ENCODE measurements at places on chromosomes 1 and 21. TPM values are rescaled to one million over a fixed set of nuclear protein-coding genes. Genes with fewer than 3 reads are reported as not detected.

DNA sequence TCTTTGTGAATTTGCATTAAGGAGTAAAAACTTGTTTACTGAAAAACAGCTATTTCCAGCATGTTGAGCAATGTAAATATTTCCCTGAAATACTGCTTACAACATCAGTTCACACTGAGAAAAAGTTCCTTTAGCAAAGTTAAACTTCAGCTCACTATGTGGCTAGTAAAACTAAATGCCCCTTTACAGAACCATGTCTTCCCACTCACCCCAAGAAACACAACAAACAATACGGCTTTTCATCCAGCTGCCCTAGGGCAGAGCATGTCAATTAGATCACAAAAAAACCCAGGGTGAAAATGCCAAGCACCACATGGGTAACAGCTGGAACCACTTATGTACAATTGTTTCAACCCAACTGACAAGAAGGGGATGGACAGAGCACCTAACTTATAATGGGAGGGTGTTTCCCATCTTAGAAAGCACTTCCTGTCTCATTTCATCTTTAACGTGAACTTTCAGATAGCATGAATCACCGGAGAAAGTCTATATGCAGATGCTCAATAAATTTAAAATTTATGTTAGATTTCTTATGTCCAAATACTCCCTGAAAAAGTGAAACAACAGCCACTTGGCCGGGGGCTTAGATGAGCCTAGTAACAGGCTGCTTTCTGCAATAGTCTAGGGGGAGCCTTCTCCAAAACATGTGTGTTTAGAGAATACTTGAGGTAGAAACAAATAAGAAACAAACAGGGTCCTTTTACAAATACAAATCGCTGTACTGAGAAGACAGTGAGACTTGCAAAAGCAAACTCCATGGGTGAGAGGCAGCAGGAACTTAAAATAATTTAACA, 6.6 kb downstream of the NID1 start:
- peaks cover 5% of the 10 kb centered on the region for H3K4me1 ChIP-seq
- H3K4me3 ChIP-seq, result no peak overlapping the region
- no peak overlapping the region for H3K27ac ChIP-seq

Gene NHLH1
- total RNA-seq, result 0.47 TPM

GRCh38 chr1:53967409-53968124, 21.4 kb downstream of the LRRC42 start:
- no peak overlapping the region for H3K27ac ChIP-seq
- no peak overlapping the region for H3K4me3 ChIP-seq
- no peaks in the 10 kb centered on the region for H3K27me3 ChIP-seq

GRCh38 chr1:41312991-41313645, 48.1 kb upstream of the FOXO6 start:
- no peaks in the 10 kb centered on the region for H3K36me3 ChIP-seq
- no peak overlapping the region for H3K27ac ChIP-seq
- H3K4me1 ChIP-seq, result no peaks in the 10 kb centered on the region

DNA sequence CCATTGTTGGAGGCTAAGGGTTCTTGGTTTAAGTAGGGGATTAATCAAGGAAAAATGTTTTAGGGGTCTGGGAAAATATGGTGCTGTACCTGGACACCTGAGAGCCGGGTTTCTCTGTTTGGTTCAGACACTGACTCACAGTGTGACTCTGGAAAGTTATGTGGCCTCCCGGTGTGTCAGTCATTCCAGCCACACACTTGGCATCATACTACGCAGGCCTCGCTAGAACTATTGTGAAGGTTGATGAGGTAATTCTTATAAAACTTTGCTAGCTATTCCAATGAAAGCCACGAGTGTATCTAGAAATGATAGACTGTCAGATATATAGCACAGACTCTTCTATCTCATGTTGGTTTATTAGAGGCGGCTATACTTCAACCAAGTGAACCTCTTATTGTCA, 4.8 kb upstream of the CAMSAP2 start:
- H3K4me3 ChIP-seq, result no peak overlapping the region
- H3K4me1 ChIP-seq, result peaks cover 7% of the 10 kb centered on the region
- H3K27me3 ChIP-seq, result peaks cover 22% of the 10 kb centered on the region
- no peaks in the 10 kb centered on the region for H3K36me3 ChIP-seq
- H3K27ac ChIP-seq, result no peak overlapping the region

Gene PLA2G2C
- not detected for total RNA-seq

GRCh38 chr1:217813031-217813430, 181.9 kb downstream of the SPATA17 start:
- no peak overlapping the region for H3K4me3 ChIP-seq
- DNase-seq, result no peak
- no peaks in the 10 kb centered on the region for H3K36me3 ChIP-seq
- H3K4me1 ChIP-seq, result no peaks in the 10 kb centered on the region

Gene TFF3
- not detected for total RNA-seq

Gene GUCA2B
- not detected for total RNA-seq

- H3K27ac ChIP-seq, result no peak overlapping the region
- peaks cover 31% of the 10 kb centered on the region for H3K27me3 ChIP-seq
- no peaks in the 10 kb centered on the region for H3K36me3 ChIP-seq
- H3K4me3 ChIP-seq, result peak overlapping the region; percentile 81
Measured at GRCh38 chr1:145884675-145885074, 991 bp downstream of the ANKRD35 start.

GRCh38 chr21:45991606-45992300, 10.2 kb downstream of the COL6A1 start:
- H3K4me1 ChIP-seq, result no peaks in the 10 kb centered on the region
- no peaks in the 10 kb centered on the region for H3K36me3 ChIP-seq
- no peaks in the 10 kb centered on the region for H3K27me3 ChIP-seq
- no peak overlapping the region for H3K27ac ChIP-seq
- H3K4me3 ChIP-seq, result no peak overlapping the region
- no peak for DNase-seq

GRCh38 chr1:206953126-206953525, 6.9 kb upstream of the PIGR start:
- H3K36me3 ChIP-seq, result no peaks in the 10 kb centered on the region
- H3K27ac ChIP-seq, result peak overlapping the region; percentile 0
- H3K4me3 ChIP-seq, result no peak overlapping the region
- DNase-seq, result no peak
- peaks cover 9% of the 10 kb centered on the region for H3K27me3 ChIP-seq

DNA sequence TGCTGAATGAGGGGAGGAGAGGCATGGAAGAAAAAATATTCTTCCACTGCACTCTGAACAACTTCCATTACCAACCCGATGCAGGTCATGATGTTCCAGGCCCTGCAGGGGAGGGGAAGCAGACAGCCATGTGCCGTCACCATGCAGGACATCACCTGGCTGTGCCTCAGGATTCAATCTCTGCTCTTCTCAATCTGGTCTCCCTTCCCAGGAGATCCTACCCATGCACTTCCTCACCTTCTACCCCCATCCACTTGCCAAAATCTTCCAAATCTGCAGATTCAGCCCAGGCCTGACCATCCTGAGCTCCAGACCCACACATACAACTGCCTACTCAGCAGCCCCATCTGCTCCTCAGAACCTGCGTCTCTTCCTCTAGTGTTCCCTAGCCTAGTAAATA, 5.8 kb upstream of the PAQR6 start:
- H3K27ac ChIP-seq, result peak overlapping the region; percentile 28
- H3K27me3 ChIP-seq, result no peaks in the 10 kb centered on the region
- peaks cover 43% of the 10 kb centered on the region for H3K4me1 ChIP-seq
- H3K4me3 ChIP-seq, result no peak overlapping the region
- H3K36me3 ChIP-seq, result peaks cover 58% of the 10 kb centered on the region

GRCh38 chr1:116019653-116020253, 43.4 kb downstream of the SLC22A15 start:
- no peak overlapping the region for H3K4me3 ChIP-seq
- H3K4me1 ChIP-seq, result no peaks in the 10 kb centered on the region
- peaks cover 5% of the 10 kb centered on the region for H3K27me3 ChIP-seq
- no peak for DNase-seq
- H3K27ac ChIP-seq, result no peak overlapping the region
- H3K36me3 ChIP-seq, result no peaks in the 10 kb centered on the region

DNA sequence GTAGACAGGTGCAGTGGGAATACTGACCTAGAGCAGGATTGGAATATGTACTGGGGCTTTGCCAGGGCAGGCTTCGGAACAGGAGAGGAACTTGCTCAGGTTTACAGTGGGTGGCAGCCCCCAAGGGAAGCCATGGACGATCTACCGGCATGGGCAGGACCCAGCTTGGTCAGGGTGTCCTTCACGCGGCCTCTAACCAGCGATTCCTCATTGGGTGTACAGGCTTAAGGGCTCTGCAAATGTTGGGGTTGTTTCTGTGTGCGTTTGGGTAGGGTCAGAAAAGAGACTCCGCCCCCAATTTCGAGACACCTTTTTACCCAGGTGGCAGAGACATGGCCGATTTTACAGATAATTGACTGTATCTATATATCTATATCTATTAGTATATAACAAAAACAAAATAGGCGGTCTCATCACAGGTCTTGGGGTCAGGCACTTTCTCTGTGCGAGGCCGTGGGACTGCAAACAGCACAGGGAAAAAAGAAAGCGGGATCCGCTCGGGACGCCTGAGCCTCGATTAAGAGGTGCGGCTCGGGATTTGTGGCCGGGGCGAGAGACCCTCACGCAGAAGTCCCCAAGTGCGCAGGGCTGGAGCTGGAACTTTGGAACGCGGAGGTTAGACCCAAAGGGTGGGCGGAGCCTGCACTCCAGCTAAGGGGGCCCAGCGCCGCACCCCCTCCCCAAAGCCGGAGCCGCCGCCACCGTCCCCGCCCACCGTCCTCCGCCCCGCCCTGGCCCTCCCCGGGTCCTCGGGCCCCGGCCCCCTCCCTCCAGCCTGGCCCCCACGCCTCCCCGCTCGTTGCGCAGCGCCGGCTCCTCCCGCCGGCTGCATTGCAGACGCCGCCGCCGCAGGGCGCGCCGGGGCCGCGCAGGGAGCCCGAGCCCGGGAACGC, 67.5 kb upstream of the VAMP3 start:
- H3K36me3 ChIP-seq, result no peaks in the 10 kb centered on the region
- H3K27ac ChIP-seq, result no peak overlapping the region
- H3K4me1 ChIP-seq, result peaks cover 17% of the 10 kb centered on the region

DNA sequence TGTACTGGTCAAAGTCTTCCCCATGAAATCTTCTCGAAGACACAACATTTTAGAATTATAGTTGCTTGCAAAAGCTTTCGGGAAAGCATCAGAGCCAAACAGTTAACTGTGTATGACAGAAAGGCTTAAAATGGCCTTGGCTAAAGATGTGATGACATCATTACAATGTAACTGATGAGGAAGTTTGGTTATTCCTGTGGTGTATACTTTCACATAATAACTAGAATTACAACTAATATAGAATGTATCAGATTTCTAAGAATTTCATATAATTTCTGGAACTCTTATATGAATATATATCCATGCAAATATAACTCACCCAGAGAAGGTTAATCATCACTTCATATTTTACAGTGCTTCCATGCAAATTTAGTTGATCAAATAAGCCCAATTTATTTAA, 8.4 kb downstream of the TP73 start:
- H3K4me1 ChIP-seq, result peaks cover 12% of the 10 kb centered on the region
- no peaks in the 10 kb centered on the region for H3K36me3 ChIP-seq
- no peak overlapping the region for H3K4me3 ChIP-seq
- DNase-seq, result no peak

DNA sequence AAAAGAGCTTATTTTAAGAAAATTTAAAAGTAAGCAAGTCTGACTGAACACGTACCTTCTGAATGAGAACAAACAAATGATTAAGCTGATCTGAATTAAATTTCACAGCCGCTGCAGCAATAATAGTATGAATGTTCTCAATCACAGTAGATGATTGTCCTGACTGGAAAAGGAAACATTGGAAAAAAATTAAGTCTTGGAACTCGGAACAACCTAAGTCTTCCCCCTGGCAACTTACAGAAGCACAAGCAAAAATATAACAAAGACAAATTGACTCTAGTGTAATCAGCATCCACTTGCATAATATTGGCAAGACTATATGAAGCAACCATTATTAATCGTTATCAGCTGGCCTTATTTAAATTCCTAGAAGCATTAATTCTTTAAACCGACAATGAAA, 60.5 kb downstream of the USP24 start:
- H3K27me3 ChIP-seq, result no peaks in the 10 kb centered on the region
- peaks cover 28% of the 10 kb centered on the region for H3K4me1 ChIP-seq

DNA sequence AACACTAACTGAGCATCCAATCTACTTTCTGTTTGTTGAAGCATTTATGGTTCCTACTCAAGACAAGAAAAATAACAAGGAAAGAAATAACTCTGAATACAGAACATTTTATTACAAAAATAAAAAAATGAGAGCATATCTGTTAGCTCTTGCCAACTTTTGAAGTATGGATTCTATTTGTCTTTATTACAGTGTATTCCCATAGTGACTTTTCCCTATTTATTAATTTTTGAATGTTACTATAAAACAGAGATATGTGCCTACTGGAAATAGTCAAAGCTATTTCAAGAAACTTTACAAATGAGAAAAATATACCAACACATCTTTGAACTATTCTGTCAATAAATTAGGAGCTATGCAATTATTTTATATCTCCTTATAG, 153.0 kb downstream of the HLX start:
- no peaks in the 10 kb centered on the region for H3K4me1 ChIP-seq
- H3K36me3 ChIP-seq, result no peaks in the 10 kb centered on the region
- H3K27me3 ChIP-seq, result peaks cover 2% of the 10 kb centered on the region
- DNase-seq, result no peak
- no peak overlapping the region for H3K27ac ChIP-seq
- no peak overlapping the region for H3K4me3 ChIP-seq

Gene TRIM67
- total RNA-seq, result not detected

GRCh38 chr1:155185783-155186066, 12.1 kb downstream of the TRIM46 start:
- peaks cover 11% of the 10 kb centered on the region for H3K4me1 ChIP-seq
- DNase-seq, result no peak
- H3K27ac ChIP-seq, result peak overlapping the region; percentile 6
- H3K27me3 ChIP-seq, result no peaks in the 10 kb centered on the region
- no peak overlapping the region for H3K4me3 ChIP-seq

DNA sequence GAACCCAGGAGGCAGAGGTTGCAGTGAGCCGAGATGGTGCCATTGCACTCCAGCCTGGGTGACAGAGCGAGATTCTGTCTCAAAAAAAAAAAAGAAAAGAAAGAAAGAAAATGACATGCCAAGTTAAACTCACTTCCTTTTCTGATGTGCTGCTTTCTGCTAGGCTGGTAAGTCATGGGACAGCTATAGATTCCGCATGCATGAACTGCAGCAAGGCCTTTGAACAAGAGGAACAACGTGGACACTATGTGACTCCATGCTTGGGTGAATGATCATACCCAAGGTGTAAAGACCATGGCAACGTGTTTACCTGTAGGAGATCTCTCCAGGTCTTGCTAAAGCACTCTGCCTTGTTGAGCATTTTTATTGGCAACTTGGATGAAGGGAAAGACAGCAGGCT, 10.3 kb upstream of the TTF2 start:
- no peaks in the 10 kb centered on the region for H3K27me3 ChIP-seq
- peaks cover 55% of the 10 kb centered on the region for H3K4me1 ChIP-seq
- H3K36me3 ChIP-seq, result peaks cover 38% of the 10 kb centered on the region
- no peak overlapping the region for H3K4me3 ChIP-seq
- DNase-seq, result no peak

DNA sequence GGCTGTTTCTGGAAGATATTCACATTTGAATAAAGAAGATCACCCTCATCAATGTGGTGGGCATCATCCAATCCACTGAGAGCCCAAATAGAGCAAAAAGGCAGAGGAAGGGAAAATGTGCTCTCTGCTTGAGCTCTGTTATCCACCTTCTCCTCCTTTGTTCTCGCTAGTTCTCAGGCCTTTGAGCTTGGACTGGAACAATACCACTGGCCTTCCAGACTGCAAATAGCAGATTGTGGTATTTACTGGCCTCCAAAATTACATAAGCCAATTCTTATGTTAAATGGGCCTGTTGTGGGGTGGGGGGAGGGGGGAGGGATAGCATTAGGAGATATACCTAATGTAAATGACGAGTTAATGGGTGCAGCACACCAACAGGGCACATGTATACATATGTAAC, 219.3 kb downstream of the C1orf94 start:
- no peaks in the 10 kb centered on the region for H3K4me1 ChIP-seq
- no peak for DNase-seq
- H3K27me3 ChIP-seq, result no peaks in the 10 kb centered on the region
- no peak overlapping the region for H3K27ac ChIP-seq

GRCh38 chr21:40282912-40283886, 416.0 kb downstream of the PCP4 start:
- H3K4me3 ChIP-seq, result no peak overlapping the region
- H3K27me3 ChIP-seq, result no peaks in the 10 kb centered on the region
- H3K4me1 ChIP-seq, result no peaks in the 10 kb centered on the region
